ENCODE measurements at places on chromosomes 11 and 22.

DNA sequence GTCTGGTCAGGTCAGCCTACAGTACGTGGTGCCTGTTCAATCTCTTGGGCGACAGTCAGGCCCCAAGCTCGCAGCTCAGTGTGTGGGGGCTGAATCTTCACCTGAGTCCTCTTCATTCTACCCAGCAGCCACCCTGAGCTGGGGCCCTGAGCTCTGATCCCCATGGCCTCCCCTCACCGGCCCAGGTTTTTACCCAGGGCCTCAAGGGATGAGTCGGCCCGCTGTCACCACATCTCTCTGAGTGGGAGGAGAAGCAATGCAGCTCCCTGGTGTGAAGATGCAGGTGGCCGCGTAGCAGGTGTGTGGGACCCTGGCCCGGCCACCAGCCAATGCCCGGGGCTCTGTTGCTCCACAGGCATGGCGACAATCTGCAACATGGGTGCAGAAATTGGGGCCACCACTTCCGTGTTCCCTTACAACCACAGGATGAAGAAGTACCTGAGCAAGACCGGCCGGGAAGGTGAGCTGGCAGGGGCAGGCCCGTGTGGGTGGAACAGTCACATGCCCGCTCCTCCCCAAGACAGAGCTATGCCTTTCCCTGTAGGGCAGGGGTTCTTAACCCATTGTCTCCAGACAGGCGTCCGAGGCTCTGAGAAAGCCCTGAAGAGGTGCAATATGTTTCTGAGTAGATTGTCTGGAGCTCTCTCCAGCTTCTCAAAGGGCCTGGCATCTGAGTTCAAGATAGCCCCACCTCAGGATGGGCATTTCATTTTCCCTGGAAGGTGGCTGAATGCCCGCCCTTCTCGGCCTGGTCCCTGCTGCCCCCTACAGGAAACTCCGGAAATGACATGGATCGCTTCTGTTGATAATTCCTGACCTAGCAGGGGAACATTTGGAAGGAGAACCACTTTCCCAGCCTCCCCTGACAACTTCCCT is 26.9 kb downstream of the POLR3H start:
- H3K36me3 ChIP-seq: peaks cover 86% of the 10 kb centered on the region
- H3K4me3 ChIP-seq: no peak overlapping the region
- no peaks in the 10 kb centered on the region for H3K27me3 ChIP-seq
- peak; percentile 81 for DNase-seq
- peaks cover 29% of the 10 kb centered on the region for H3K4me1 ChIP-seq
- peak overlapping the region; percentile 41 for H3K27ac ChIP-seq

GRCh38 chr11:103170865-103171264 is 61.6 kb downstream of the DYNC2H1 start:
- H3K27me3 ChIP-seq: no peaks in the 10 kb centered on the region
- no peaks in the 10 kb centered on the region for H3K36me3 ChIP-seq
- no peak overlapping the region for H3K4me3 ChIP-seq
- no peak overlapping the region for H3K27ac ChIP-seq
- DNase-seq: no peak

- H3K27ac ChIP-seq: peak overlapping the region; percentile 17
- no peaks in the 10 kb centered on the region for H3K27me3 ChIP-seq
- no peak for DNase-seq
- no peak overlapping the region for H3K4me3 ChIP-seq
- peaks cover 36% of the 10 kb centered on the region for H3K36me3 ChIP-seq
These were observed 19.7 kb downstream of the NNMT start for GRCh38 chr11:114315749-114316368.

GRCh38 chr11:16226245-16226644 is 130.1 kb downstream of the SOX6 start:
- no peak overlapping the region for H3K4me3 ChIP-seq
- no peaks in the 10 kb centered on the region for H3K27me3 ChIP-seq
- no peaks in the 10 kb centered on the region for H3K4me1 ChIP-seq
- peak overlapping the region; percentile 68 for H3K27ac ChIP-seq
- DNase-seq: peak; percentile 72
- H3K36me3 ChIP-seq: no peaks in the 10 kb centered on the region

DNA sequence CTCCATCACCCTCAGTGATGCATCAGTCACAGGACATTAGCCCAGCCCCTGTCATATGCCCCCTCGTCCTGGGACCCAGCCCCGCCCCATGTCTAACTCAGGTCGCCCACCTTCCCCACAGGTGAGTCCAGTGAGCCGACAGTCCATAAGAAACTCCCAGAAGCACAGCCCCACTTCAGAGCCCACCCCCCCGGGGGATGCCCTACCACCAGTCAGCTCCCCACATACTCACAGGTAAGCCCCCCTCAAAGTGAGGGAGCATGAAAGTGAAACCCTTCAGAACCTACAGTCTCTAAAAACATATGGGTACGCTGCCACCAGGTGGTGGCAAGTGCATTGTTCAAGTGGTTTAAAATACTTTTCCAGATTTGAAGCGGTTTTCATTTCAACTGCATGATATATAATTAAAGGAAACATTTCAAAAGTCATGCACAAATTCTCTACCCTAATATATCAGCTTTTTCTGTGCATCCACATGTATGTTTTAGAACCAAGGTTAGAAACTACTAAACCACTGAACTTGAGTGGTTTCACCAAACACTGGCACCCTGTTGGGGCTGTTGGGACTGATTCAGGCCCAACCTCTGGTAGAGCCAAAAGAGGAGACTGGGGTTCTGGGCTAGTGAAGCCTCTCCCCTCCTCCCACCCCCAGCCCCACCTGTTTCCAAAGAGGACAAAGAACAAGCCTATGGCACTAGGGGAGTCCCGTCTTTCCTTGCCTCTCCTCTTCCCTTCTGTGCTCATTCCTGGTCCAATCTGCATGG is 17.3 kb downstream of the EPS8L2 start:
- no peak overlapping the region for H3K4me3 ChIP-seq
- no peaks in the 10 kb centered on the region for H3K4me1 ChIP-seq
- H3K36me3 ChIP-seq: no peaks in the 10 kb centered on the region
- DNase-seq: no peak
- H3K27me3 ChIP-seq: peaks cover 4% of the 10 kb centered on the region

- H3K27me3 ChIP-seq: no peaks in the 10 kb centered on the region
- H3K4me3 ChIP-seq: no peak overlapping the region
- H3K27ac ChIP-seq: no peak overlapping the region
- DNase-seq: no peak
- no peaks in the 10 kb centered on the region for H3K4me1 ChIP-seq
These were observed 44.6 kb downstream of the KCNQ1OT1 start for GRCh38 chr11:2655016-2655719.

DNA sequence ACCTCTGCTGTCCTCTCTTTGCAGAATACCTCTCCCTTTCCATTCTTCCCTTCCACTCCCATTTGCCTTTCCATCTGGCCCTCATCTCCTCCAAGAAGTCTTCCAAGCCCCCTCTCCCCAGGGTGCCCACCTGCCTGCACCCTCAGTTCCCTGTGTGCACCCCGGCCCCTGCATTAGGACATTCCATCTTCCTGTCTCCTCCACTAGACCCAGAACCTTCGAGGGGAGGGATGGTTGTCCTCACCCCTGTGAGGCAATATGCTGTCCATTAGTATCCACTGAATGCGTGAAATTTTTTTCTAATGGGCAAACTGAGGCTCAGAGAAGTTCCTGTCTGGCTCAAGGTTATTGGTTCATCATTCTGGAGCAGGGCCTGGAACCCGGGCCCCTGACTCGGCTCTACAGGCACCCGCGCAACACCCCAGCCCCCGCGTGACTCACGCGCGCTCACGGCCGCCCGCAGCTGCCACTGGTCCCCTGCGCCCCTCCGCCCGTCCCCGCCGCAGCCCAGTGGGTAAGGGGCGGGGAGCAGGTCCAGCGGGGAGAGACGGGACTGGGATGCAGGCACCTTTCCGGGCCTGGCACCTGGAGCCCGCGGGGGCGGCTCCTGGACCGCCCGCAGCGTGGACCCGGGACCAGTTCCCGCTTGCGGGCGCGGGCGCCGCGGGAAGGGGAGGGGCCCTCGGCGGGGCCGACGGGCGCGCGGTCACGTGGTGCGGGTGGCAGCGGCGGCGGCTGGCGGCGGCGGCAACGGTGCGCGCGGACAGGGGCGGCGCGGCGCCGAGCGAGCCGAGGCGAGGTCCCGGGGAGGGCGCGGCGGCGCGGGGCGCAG is 7.0 kb downstream of the SEPTIN3 start:
- no peak for DNase-seq
- H3K36me3 ChIP-seq: no peaks in the 10 kb centered on the region
- no peak overlapping the region for H3K27ac ChIP-seq

GRCh38 chr11:113555071-113555619 is 79.9 kb upstream of the DRD2 start:
- no peaks in the 10 kb centered on the region for H3K36me3 ChIP-seq
- no peaks in the 10 kb centered on the region for H3K27me3 ChIP-seq
- no peaks in the 10 kb centered on the region for H3K4me1 ChIP-seq
- H3K4me3 ChIP-seq: no peak overlapping the region

DNA sequence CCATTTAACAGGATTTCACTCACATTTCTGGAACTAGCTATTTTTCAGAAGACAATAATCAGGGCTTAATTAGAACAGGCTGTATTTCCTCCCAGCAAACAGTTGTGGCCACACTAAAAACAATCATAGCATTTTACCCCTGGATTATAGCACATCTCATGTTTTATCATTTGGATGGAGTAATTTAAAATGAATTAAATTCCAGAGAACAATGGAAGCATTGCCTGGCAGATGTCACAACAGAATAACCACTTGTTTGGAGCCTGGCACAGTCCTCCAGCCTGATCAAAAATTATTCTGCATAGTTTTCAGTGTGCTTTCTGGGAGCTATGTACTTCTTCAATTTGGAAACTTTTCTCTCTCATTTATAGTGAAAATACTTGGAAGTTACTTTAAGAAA is 9.2 kb downstream of the PRSS23 start:
- H3K4me1 ChIP-seq: peaks cover 3% of the 10 kb centered on the region
- no peaks in the 10 kb centered on the region for H3K27me3 ChIP-seq
- DNase-seq: no peak
- peaks cover 8% of the 10 kb centered on the region for H3K36me3 ChIP-seq
